Hepatocyte (in vitro differentiated cells): ENCODE measurements at places on chromosomes 16 and 17.

DNA sequence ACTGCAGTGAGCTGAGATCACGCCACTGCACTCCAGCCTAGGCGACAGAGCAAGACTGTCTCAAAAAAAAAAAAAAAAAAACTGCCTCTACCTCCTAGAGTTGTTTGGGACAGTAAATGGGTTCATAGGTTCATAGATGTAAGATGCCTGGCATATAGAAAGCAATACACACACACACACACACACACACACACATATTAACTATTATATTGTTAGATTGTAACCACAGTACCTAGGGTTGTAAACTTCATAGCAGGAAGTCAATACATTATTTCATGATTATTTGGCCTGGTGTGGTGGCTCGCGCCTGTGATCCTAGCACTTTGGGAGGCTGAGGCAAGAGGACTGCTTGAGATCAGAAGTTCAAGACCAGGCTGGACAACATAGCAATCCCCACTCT is 5.8 kb downstream of the XPO6 start:
- DNase-seq, result no peak

DNA sequence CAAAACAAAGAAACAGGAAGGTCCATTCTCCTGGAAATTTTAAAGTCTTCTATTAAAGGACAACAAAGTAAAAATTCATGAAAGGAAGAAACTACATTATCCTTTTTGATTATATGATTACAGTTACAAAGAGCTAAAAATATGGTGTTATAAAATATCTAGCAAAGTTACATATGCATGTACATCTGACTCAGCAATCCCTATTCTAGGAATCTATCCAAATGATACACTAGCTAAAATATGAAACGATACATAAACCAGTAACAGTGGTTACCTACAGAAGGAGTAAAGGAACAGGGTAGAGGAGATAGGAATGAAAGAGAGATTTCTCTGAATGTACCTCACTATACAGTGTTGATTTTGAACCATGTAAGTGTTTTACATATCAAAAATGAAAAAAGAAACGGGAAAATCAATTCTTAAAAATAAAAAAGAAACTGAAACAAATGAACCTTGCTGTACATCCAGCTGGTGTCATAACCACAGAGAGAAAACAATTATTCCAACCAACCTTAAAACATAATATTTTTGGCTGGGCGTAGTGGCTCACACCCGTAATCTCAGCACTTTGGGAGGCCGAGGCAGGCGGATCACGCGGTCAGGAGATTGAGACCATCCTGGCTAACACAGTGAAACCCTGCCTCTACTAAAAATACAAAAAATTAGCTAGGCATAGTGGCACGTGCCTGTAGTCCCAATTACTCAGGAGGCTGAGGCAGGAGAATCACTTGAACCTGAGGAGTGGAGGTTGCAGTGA is 41.4 kb downstream of the HYDIN start:
- DNase-seq, result no peak

- no peak for DNase-seq
Observed at GRCh38 chr16:80806927-80807340, 2.5 kb upstream of the CDYL2 start.

DNA sequence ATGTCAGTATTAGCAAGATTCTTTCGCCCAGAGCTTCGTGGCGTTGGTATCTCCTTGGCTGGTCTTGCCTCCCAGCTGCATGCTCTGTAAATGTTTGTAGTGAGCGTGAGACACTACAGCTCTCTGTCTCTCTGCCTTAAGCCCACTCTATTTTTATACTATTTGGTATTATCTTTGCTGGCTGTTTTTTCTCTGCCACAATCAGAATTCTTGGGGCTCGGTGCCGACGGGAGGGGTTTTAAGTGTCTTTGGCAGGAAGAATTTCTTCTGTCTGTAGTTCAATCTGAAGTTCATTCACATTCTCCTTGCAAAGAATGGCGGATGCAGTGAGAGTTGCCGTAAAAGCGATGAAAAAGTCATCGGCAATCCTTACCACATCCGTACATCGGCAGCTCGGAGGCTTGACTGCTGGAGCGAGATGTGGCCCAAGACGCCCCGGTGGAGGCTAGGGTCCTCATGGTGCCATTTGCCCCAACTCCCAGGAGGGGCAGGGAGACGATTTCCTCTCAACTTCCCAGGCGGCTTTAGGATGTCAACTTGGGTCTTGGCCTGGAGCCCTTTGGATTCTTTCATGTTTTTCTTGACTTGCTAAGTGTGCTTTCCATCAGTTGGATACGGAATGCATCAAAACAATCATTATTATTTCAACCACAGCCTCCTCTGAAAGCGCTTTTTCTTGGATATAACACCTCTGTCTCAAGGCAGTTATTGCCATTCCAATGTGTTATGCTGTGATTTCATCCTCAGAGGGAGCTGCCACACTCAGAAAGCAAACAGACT is 132.3 kb upstream of the SDK2 start:
- no peak for DNase-seq
